T-helper 1 cell (primary cell): ENCODE measurements at places on chromosomes 16 and 17.

GRCh38 chr16:73396556-73396955 lies 348.6 kb upstream of the ZFHX3 start:
- DNase-seq: no peak

- no peak for DNase-seq
Observed at GRCh38 chr16:10983159-10983558, 38.8 kb downstream of the CLEC16A start.

DNA sequence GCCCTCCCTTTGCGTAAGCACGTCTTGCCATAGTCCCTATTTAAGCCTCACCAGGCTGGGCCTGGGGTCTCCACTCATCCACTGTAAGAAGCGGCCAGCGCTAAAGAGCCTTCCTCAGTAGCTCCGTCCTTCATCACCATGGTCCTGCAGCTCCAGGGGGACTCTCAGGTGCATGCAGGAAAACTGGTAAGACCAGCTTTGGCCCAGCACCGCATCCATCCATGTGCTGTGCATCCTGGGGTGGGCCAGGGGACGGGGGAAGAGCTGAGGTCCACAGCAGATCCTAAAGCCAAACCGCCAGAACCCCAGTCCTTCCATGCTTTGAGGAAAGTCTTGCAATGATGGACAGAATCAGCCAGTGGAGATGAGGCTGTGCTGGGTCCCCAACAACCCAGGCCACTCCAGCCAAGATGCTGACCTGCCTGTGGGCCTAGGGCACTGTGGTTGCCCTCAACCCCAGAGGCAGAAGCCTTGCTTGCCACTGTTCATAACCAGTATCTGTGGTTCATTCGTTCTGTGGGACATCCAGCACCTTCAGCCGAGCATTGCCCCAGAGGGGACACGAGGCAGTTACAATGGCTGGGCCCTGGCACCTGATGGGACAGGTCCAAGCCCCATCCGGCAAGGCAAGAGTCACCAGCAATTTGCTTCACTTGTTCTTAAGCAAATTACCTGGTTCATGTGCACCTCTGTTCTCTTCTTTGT lies 44.4 kb downstream of the RBFOX3 start:
- DNase-seq: no peak

DNA sequence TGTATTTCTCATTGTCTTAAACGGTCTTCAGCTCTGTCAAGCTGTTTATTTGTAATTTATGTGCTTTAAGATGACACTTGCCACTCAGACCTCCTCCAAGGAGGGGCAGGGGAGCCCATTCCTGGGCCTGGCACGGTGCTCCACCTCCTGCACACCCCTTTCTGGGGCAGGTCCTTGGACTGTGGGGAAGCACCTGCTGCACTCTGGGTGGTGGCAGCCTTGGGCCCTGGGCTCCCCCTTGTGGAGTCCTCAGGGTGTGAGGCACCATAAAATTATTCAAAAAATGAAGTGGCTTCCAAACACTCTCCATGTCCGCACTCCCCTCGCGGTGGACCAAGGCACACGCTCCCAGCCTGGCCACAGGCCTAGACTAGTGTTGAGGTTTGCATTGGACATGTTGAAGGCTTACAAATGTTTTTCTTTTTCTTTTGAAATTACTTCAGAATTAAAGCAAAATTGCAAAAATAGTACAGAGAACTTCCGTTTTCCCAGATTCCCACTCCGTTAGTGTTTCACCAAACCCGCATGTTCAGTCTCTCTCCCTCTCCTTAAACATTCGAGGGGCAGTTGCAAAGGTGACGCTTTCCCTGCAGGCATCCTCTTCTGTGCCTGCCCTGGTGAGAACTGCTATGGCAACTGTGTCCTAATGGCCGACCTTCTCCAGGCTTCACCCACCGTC lies 32.4 kb downstream of the FOXK2 start:
- DNase-seq: peak; percentile 67

DNA sequence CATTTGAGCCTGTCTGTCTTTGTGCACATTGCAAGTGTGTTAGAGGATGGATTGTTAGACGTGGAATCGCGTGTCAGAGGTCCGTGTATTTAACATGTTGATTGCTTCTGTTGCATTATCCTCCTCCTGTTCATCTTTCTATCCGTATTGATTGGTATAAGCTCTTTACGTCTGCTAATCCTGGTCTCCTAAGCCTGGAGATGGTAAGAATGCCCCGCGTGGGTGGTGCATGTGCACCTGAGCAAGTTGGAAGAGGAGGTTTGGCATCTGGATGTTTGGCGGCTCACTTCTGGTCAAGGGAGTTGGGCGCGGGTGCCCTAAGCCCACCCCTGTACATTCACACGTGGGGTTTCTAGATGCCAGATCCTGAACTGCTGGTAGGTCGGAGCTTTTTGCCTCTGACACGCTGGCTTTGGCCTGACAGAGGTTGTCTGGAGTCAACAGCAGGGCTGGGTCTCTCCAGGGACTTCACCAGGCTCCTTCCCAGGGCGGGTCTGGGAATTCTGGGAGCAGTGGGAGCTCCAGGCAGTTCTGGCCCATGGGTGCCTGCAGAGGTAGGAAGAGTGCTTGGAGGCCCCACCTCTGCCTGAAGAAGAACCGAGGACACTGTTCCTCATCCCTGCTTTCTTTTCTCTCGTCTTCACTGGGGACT lies 107.3 kb downstream of the OR1D5 start:
- DNase-seq: no peak

GRCh38 chr16:81939164-81940056 lies 71.9 kb downstream of the SDR42E1 start:
- no peak for DNase-seq

- no peak for DNase-seq
Observed at GRCh38 chr16:9965079-9965478, 217.1 kb downstream of the GRIN2A start.

DNA sequence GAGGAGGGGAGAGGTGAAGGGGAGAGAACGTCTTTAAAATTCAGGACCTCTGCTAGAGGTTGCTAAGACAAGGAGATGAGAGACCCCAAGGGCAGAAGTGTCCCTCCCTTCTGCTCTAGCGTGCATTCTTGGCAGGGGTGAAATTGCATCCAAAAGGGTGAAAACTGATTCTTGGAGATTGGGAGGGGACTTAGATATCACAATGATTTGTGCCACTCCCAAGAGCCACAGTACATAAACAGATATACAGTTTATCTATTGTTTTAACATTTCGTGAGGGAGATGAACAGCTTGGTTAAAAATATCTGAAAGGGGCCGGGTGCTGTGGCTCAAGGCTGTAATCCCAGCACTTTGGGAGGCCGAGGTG lies 12.8 kb downstream of the CAVIN1 start:
- no peak for DNase-seq

GRCh38 chr17:41434005-41434404 lies 6.8 kb downstream of the KRT38 start:
- no peak for DNase-seq

GRCh38 chr16:78288888-78289287 lies 189.4 kb downstream of the WWOX start:
- DNase-seq: no peak

DNA sequence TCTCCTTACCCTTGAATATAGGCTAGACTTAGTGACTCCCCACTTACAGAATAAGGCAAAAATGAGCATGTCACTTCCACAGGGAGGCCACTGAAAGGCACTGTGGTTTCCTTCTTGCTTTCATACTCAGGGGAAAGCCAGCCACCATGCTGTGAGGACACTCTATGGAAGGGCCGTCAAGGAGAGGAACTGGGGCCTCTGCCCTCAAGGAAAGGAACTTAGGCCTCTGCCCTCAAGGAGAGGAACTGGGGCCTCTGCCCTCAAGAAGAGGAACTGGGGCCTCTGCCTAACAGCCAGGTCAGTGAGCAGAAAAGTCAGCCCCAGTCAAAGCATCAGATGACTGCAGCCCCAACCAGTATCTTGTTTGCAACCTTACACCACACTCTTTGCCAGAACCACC lies 30.1 kb downstream of the VPS35 start:
- DNase-seq: no peak

DNA sequence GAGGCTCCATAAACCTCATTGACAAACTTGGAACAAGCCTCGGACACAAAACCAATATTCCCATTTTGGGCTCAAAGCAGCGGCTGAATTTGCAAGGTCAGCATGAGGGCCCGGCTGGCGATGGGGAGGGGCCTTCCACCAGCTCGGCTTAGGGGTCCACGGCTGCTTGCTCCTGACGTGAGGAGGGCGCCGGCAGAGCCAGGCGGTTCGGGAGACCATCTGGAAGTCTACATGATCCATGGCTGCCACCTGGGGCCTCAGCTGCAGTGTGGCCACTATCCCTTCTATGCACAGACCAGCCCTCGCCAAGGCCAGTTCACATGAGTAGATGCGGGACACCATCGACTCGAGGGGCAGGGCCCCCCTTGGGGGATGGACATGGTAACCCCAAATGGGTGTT lies 39.1 kb downstream of the NDEL1 start:
- no peak for DNase-seq

DNA sequence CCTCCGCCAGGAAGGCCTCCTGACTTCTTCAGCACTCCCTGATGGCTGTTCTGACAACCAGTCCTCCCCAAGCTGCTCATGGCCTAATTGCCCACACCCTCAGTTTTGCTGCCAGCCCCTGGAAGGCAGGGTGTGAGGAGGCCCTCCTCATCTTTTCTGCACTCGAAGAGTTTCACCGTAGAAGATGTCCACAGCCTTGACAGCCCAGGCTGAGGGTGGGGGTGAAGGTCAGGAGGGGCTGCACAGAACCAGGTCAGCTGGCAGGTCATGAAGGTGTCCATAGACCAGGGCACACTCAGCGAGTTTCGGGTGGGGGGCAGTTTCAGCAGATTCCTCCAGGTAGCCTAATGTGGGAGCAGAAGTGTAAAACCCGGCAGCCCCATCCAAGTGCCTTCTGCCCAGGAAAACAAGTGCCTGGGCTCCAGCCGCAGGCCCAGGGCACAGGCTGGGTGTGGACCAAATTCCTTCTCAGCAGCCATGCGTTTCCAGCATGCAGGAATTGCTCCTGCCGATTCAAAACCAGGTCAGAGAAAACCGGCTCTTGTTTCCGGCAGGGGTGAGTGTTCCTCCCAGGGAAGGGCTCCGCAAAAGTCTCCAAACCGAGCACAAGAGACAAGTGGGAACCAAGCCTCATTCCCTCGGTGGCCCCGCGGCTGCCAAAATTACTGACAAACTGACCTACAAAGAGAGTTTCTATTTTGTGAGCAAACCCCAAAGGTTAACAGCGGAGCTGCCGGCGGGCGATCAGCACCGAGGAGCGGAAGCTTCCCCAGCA lies 228.8 kb downstream of the C16orf78 start:
- no peak for DNase-seq

- DNase-seq: no peak
Observed at GRCh38 chr16:50999181-50999580, 151.9 kb downstream of the SALL1 start.
